ENCODE measurements at places on chromosomes 2 and 18. TPM values are rescaled to one million over a fixed set of nuclear protein-coding genes. Genes with fewer than 3 reads are reported as not detected.

DNA sequence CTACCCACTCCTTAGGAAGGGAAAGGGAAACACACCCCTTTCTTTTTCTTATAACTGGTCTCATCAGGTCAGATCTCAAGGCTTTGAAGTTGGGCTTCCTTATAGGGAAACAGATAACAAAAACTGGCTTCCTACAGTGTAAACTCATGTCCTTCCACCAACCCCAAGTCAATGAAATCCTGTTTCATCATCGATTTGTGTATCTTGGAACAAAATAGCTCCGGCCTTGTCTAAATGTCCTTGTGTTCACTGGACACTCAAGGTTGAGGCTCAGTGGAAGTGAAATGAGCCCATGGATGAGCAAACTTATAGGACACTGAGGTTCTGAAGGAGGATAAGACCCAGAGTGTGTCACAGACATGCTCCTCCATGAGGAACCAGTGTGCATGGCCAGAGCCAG lies 156.1 kb upstream of the REV1 start:
- DNase-seq: no peak

DNA sequence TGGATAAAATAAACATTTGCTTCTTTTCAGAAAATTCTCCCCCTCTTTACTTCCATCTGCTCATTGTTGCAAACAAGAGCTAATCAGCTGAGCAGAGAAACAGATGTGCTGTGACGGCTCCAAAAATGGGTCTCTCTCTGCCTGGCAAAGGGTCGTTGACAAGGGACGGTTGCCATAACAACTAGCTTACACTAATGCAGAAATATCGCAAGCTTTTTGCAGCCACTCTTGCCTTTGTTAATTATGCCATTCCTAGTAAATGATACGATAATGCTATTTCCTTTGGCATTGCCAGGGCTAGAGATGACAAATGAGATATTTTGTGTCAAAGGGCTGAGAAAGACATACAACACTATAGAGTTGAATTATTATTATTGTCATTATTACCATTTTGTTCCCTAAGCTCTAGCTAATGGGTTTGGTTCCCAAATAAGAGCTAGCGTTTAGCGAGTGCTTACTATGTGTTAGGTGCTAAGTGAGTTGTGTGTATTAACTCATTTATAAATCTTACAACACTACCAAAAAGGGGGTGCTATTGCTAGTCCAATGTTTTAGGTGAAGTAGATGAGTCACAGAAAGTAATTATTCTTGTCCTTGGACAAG lies 46.8 kb downstream of the MYO3B start:
- no peak for DNase-seq

- DNase-seq: no peak
Observed at GRCh38 chr2:192544371-192544955, 349.7 kb upstream of the TMEFF2 start.

- DNase-seq: no peak
Observed at GRCh38 chr2:74066491-74067203, 81.1 kb downstream of the BOLA3 start.

DNA sequence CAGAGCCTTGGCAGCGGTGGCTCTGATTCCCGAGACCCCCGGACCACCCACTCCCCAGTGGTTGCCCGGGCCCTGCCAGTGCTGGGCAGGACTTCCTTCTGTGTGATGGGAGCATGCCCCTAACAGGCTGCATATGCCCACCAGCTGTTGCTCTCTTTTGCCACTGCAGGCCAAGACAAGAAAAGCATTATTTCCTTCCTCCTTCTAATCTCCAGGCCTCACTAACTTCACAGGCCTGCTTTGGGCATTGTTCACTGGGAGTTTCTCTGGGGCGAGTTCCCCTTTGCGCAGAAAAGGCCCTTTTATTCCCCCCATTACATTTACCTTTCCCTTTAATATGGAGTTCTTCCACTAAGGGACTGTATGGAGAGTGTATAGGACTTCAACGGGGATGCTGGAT lies 249.1 kb upstream of the SIX2 start:
- no peak for DNase-seq

- no peak for DNase-seq
Observed at GRCh38 chr2:69917852-69918251, 2.9 kb downstream of the MXD1 start.

DNA sequence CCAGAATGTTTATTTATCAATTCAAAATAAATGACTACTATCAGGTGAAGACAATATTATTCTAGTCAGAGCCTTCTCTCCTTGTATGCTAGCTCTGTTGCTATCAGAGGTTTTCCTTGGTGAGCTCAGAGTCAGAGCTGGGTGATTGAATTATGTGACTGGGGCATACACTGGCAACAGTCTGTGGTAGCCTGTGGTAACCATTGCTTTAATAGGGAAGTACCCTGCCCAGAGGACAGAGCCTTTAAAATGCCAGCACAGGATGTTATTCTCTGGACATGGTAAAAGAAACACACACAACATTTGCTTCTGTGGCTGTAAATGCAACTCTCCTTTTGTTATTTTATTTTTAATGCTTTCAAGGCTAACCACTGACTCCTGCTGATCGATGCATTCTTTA lies 124.7 kb downstream of the PPP1R1C start:
- DNase-seq: no peak

- no peak for DNase-seq
Observed at GRCh38 chr2:185567940-185568339, 170.7 kb upstream of the FSIP2 start.

GRCh38 chr18:50790948-50791347 lies 28.9 kb downstream of the MRO start:
- DNase-seq: no peak

DNA sequence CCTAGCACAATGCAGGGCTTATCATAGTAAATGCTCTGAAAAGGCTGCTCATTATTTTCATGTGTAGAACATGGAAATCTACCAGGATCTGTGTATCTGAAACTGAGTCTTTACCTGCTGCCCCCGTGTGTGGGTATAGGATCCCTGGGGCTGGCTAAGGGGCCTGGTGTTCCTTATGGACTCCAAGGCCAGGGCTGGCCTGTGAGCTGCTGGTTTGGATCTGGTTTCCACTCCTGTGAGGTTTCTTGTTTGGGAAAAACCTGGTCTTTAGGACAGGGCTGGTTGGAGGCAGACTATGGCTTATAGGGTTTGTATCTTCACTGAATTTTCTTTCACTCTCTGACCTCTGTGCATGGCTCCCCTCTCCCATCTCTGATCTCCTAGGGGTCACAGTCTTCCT lies 80.8 kb downstream of the DYSF start:
- DNase-seq: no peak

- no peak for DNase-seq
Observed at GRCh38 chr2:137173463-137173862, 408.1 kb downstream of the THSD7B start.

The GPR45 gene
- not detected for total RNA-seq

All from activated T-cell treated with anti-CD3 and anti-CD28 coated beads, Interleukin-2, amount 50 U/mL, for 4 hours (primary cell).